ENCODE measurements at places on chromosomes 3 and 15.

- peak; percentile 23 for DNase-seq
These were observed 428.3 kb downstream of the GABRG3 start for GRCh38 chr15:27399241-27399640.

DNA sequence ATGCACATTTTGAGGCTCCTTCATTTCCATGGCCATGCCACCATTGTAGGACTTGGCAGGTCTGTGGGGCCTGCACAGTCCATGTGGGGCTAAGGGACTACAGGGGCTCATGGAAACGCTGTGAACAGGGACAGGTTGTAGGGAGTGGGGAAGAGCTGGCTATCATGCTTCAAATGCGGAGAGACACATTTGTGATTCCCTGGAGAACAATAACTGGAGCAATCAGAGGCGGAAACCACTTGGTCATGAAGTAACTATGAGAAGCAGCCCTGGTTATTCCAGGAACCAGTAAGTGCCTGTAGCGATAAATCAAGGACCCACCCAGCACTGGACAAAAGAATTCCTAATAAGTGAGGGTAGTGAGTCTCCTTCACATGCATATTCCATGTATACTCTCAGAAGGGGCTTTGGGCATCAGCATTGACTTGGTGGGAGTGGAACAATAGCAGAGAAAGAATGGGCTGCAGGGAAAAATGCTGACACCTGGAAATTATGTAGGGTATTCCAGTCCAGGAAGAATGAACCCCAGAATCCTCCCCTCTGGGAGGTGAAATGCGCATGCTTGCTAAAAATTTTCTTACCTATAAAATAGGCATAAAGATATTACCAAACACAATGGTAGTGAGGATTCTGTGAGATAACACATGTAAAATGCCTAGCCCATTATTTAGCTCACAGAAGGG, 251.4 kb upstream of the ROPN1 start:
- no peak for DNase-seq

DNA sequence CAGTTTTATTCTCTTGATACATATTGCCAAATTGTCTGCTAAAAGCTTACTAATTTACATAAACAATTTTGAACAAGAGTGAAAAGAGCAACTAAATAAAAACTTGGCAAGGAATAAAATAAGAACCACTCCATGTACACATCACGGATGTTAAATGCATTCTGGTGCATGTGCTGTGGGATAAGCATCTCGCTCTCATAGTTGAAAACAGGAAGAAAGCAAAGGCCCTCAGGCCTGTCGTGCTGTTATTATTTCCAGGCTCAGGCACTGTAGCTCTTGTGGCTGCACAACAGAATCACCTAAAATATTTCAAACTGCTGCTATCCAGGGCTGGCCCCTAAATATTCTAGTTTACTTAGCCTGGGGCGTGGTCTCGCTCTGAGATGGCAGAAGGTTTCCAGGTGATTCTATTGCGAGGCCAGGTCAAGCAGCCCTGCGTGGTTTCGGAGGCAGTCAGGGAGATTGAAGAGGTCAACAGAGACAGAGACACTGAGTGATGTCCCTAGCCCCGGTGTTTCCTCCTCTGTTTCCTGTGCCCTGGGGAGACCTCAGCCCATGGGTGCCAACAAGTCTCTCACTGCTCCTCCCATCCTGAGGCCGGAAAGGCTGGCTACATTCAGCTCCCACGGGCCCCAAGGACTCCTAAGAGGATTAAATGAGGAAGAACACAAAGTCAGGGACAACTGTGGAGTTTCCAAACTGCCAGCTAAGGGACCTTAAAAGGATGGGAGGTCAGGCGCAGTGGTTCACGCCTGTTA, 18.2 kb upstream of the PDIA5 start:
- DNase-seq: no peak

DNA sequence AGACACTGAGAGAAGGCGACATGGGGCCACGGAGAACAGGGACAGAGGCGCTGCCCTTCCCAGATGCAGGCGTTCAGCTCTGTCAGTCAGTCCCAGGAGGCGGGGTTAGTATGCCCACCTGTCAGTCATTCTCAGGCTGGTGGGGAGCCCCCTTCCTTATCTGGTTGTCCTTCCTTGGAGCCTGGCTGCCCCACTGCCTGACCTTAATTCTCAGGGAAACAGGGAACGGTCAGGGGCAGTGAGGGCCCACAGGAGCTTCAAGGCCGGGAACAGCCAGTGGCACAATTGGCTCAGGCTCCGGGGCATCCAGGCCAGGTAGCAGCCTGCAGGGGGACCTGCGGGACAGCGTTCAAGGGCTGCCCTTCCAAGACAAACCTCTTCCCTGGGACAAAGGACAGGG, 133.2 kb downstream of the CHSY1 start:
- no peak for DNase-seq

DNA sequence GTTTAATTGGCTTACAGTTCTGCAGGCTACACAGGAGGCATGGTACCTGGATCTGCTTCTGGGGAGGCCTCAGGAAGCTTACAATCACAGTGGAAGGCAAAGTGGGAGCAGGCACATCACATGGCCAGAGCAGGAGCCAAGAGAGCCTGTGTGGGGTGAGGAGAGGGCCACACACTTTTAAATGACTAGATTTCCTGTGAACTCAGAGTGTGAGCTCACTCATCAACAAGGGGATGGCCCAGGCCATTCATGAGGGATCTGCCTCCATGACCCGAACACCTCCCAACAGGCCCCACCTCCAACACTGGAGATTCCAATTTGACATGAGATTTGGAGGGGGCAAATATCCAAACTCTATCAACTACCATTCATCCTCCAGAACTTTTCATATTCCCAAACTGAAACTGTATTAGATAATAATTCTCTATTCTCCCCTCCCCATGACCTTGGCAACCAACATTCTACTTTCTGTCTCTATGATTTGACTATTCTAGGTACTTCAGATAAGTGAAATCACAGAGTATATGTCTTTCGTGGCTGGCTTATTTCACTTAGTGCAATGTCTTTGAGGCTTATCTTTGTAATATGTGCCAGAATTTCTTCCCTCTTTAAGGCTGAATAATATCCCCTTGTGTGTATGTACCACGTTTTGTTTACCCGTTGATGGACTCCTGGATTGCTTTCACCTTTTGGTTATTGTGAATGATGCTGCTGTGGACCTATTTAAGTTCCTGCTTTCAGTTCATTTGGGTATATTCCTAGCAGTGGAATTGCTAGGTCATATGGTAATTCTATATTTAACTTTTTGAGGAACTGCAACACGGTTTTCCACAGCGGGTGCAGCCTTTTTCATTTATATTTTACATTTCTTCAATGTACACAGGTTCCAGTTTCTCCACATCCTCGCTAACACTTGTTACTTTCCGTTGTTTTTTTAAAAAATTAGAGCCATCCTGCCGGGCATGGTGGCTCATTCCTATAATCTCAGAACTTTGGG, 43.8 kb downstream of the TKT start:
- no peak for DNase-seq

- no peak for DNase-seq
These were observed at the start of gene KNG1 for GRCh38 chr3:186717039-186717457. Gene KNG1 (plus strand): TSS chr3:186717359. CDS start chr3:186717543, 184 bp downstream.

- no peak for DNase-seq
These were observed 84.2 kb downstream of the SEMA6D start for GRCh38 chr15:47801522-47801921.

DNA sequence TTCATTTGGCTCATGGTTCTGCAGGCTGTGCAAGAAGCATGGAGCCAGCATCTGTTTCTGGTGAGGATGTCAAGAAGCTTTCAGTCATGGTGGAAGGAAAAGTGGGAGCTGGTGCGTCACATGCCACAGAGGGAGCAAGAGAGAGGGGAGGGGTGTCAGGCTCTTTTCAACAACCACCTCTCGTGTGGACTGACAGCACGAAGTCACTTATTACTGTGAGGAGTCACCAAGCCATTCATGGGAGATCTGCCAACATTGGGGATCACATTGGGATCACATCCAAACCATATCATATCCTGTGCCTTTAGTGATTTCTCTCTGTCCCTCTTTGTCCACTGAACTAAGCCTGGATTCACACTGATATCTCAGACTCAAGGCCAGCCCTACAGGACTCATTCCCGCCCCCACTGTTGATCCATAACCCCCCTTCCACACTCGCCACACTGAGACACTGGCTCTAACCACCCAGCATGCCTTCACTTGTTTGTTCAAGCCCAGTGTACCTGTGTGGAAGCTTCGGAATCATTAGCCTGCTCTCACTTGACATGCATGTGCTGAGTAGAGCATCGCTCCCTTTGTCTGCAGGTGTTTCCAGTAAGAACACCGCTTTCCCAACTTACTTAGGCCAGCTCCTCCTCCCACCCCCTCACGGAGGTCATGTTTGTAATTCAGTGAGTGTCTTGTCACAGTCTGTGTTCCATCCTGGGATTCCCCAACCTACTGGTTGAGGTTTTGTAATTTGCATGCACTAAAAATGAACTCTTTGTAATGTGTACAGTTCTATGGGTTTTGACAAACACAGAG, 132.2 kb downstream of the KLF13 start:
- DNase-seq: no peak

DNA sequence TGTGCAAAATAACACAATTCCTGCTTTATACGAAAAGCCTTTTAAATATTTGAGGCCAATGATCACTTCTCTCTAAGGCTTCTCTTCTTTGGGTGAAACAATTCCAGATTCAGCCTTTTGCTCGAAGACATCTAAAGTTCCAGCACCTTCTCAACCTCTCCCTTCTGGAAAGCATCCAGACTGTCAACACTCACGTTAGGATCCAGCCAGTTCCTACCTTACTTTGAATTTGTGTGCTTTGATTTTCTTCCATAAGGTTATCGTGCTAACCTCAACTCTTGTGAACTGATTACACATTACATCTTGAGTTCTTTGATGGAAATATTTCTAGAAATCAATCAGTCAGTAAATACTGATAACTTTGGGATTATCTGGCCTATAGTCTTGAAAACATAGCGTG, 125.3 kb upstream of the ETV5 start:
- no peak for DNase-seq

DNA sequence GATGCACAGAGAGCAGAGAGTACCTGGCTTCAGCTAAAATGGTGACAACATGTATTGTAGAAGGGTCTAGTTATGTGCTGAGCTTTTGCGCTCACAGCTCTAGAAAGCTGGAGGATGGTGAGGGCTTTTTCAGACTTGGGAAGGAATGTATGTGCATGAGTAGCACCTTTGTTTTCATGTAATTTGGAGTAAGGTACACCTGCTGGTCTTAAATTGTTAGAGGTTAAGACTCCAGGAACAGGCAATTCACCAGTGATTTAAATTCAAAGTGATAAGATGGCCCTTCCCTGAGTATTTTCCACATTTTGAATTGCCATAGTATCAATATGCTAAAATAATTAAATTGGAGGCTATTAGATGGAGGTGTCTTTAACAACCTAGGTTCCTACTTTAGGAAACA, 436.4 kb upstream of the GOLIM4 start:
- DNase-seq: no peak

GRCh38 chr3:49616491-49616941, 57.6 kb upstream of the APEH start:
- DNase-seq: peak; percentile 83

DNA sequence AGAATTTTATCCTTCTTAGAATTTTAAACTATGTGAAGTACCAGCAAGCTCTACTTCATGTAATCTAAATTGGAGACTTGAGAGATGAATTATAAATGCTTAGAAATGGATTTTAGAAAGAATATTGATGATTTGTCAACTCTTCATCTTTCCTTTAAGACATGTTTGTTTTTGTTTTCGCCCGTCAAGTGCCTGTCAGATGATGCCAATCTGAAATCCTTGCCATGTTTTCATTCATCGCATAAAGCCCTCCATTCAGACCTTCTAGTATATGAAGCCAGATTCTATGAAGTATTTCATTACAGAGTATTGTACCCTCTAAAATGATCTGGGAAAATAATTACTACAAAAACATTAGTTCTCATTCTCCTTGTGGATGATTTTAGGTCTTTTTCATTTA, 223.2 kb upstream of the SOX2 start:
- no peak for DNase-seq

DNA sequence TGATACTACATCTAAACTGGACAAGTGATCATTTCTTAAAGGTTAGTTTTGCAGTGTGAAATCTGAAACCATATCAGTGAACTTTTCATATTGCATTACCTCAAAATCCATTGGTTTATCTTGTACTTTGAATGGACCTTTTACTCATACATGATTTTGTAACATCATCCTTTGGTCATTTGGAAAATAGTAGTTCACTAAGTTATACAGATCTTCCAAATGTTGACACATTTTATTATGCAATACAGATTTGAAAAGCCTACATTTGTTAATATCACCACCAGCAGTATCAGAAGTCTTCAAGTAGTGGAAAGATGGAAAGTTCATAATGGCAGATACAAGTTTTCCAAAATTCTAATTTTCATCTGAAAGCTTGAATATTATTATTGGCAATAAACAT, 64.0 kb upstream of the CDV3 start:
- peak; percentile 20 for DNase-seq

- peak; percentile 91 for DNase-seq
These were observed 17.3 kb downstream of the KPNA1 start for GRCh38 chr3:122497425-122497824.

DNA sequence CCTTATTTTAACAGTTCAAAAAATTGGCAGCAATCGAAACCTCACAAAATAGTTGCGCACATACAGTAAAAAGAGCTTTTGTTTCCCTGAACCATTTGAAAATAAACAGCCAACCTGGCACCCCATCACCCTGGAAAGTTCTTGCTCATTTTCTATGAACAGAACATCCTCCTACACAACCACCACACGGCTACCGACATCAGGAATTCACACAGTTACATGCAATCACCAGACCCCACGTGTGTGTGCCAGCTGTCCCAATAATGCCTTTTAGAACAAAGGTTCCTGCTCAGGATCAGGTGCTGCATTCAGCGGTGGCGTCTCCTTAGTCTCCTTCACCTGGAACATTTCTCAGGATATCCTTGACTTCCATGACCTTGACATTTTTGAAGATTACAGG, 186.5 kb downstream of the KLF13 start:
- no peak for DNase-seq

GRCh38 chr3:173912126-173912525, 514.6 kb downstream of the NLGN1 start:
- peak; percentile 70 for DNase-seq
